Stimulated activated CD8-positive, alpha-beta memory T cell treated with anti-CD3 and anti-CD28 coated beads, Interleukin-15, amount 100 ng/mL, for 24 hours (primary cell): ENCODE measurements at places on chromosomes 6 and 20.

DNA sequence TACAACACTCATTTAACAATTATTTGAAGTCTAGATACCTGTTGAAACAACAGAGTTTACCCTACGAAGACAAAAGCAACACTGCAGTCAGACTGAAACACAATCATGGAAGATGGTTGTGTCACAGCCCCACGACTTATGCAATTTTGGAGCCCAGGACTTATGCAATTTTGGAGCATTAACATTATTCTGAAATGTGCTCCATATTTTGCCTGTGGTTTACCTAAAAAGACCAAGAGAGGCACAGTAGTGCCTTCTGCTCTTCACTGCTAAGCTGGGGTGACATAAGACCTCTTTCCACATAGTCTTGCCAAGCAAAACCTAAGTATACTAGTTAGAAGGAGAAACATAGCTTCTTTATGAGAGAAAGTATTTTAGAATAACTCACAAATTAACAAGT is 216.5 kb downstream of the PTPRK start:
- no peak for DNase-seq

DNA sequence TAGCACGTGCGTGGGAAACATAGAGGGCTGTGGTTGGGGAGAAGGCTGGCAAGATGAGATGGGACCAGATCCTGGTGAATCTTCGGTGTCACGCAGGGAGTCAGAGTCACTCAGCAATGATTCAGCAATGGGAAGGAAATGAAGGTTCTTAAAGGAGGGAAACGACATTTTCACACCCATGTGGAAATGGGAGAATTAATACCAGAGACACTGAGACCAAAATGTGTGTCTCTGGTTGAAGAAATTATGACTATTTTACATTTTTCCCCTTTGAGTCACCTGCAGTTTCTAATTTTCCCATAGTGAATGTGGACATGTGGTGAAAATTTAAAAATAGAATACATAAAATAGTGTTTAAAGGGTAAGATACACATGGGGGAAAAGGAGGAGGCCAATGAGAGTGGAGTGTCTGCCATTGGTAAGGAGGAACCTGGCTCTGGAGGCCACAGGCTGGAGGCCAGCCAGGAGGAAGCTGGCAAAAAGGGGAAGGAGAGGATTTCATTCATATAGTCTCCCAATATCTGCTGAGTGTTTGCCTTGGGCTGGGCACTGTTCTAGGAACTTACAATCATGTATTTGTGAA is 17.5 kb downstream of the NRN1 start:
- DNase-seq, result no peak

DNA sequence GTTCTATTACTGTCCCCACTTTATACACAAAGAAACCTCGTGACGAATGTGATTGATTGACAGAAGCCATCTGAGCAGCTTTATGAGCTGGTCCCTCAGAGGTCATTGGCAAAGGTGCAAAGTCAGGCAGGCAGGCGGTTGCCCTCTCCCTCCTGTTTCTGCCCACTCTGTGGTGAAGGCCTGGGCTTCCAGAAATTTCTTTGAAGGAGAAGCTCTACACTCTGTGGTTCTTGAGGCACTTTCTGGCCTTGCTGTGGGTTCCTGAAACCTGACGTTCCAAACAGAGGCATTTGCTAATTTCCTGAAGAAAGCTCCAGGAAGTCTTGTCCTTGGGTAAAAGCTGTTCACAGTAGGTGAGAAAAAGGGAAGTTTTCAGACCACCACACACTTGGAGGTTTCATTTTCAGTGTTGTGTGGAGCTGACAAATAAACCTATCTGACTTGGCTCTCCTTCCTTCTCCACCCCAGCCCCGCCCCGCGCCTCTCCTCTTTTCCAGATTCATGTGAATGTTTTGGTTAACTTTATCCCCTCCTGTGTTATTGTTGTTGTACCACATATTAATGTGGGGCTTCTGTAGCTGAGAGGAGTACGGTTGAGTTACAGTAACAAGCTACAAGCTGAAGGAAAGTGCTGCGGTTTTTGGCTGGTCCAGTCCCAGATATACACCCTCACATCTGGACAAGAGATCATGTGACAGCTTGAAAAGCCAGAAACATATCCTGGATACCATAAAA is 274.1 kb downstream of the CLIC5 start:
- DNase-seq, result no peak

GRCh38 chr20:25129908-25130307 is 48.0 kb upstream of the VSX1 start:
- no peak for DNase-seq

DNA sequence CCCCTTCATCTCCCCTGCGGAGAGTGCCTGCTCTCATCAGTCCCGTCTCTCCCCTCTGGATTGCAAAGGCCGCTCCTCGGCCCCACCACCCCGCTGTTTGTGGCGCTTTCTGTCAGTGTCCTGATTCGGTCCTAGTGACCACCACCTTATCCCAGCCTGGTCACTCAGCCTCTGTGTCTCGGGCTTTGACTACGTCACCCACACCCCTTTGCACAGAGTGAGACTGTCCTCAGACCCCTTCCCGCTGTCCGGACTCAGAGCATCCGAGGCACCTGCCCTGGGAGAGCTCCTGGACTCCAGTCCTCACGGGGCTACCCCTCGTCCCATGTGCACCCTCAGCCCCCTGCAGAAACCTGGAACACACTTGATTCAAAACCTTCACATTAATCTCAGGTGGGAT is 380.2 kb downstream of the TAF4 start:
- DNase-seq, result no peak
